ENCODE measurements at places on chromosomes 16 and 17.

- no peak for DNase-seq
Observed at GRCh38 chr17:60914078-60914477, 236.4 kb downstream of the BCAS3 start.

DNA sequence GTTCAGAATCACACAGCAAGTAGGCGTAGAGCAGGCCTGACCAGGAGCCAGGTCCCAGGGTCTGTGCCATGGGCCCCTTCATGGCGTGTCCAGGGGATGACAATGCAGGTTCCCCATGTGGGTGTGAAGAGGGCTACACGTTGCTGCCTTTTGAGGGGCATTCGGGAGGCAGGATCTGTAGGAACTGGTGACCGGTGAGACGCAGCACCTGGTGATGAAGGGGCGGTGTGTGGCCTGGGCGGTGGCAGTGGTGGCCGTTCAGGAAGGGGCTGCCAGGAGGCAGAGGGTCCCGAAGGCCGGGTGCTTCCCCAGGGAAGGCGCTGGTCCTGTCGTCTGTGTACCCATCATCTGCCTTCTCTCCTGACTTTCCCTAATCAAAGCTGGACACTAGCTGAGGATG, 34.6 kb downstream of the ZNF750 start:
- no peak for DNase-seq

DNA sequence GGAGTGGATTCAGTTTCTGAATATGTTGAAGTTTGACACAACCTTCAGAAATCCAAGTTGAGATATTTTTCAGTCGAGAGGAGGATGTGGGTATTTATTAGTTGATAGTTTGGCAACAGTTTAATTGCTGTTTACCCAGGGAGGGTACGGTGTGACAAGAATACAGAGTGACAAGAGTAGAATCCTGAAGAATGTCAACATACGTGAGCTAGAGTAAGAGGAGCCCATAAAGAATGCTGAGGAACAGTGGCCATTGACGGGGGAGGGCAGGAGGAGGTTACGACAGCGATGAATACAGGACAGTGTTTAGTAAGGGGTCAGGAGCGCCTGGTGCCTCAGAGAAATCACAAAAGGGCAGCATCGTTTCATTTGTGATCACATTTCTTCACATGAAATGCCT, 76.5 kb downstream of the AATF start:
- no peak for DNase-seq

- DNase-seq, result no peak
Observed at GRCh38 chr17:36151891-36152638, 24.4 kb downstream of the TBC1D3B start.

DNA sequence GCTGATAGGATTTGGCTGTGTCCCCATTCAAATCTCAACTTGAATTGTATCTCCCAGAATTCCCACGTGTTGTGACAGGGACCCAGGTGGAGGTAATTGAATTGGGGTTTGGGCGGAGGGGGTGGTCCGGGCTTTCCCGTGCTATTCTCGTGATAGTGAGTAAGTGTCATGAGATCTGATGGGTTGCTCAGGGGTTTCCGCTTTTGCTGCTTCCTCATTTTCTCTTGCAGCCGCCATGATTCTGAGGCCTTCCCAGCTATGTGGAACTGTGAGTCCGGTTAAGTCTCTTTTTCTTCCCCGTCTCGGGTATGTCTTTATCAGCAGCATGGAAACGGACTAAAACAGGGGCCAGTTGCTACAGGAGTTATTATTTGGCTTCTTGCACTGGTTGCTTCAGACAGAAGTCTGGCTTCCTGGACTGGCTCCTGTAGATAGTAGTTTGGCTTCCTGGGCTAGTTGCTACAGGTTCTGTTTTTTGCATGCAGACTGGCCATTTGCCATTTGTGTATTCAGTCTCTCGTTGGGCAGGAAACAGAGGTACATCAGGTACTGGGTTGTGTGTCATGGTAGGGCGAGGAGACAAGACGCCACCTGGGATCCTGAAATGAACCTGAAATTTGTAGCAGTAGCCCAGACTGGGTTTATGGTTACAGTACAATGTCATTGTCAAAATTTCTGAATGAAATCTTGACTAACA, 32.6 kb downstream of the CNTNAP4 start:
- no peak for DNase-seq

DNA sequence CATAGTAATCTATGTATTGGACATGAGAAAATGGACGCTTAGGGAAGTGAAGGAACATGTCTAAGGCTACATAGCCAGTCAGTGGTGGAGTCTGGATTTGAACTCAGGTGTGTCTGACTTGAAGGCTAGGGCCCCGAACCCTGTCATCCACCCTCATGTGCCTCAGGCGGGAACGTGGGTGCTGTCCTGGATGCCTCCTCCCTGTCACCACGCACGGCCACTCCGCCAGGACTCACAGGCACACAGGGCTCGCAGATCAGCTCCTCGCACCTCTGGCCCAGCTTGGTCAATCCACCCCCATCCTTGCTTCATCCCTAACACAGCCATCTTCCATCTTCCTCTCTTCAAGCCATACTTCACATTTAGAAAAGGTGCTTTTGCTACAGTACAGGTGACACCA, 154.7 kb downstream of the KCNJ12 start:
- no peak for DNase-seq

- DNase-seq, result peak; percentile 7
Observed at GRCh38 chr16:46885960-46886763, 2.0 kb downstream of the GPT2 start.

DNA sequence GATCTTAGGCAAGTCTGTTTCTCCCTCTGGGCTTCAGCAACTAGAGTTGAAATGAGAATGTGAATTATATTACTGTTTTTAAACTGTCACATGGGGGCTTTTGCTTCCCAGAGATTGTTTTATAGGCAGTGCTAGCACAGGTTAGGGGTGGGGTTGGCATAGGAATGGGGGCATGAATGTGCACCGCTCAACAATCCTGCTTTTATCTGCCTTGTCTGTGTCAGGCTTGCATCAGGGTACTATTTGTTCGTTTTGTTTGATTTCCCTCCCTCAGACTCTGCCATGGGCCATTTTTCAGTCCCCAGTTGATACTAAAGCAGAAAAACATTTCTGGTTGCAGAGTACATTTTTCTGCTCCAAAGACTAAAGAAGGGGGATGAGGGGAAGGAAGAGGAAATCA, 34.6 kb upstream of the IRX6 start:
- no peak for DNase-seq

DNA sequence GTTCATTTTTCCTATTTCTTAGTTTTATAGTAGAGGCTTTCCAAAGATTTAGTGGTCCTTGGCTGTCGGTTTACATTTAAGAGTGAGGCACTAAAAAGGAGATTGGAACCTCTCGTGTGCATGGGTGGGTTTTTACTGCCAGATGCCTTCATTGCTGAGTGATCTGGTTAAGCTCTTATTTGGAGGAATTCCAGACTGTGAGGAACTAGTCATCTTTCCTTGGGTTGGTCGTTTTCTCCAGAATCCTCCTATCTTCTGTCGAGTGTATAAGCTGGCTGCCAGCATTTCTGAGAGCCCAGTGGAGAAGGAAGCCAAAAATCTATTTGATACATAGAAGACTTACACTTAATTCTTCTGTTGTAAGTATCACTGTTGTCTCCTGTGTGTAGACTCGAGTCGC, 22.6 kb downstream of the IST1 start:
- no peak for DNase-seq

DNA sequence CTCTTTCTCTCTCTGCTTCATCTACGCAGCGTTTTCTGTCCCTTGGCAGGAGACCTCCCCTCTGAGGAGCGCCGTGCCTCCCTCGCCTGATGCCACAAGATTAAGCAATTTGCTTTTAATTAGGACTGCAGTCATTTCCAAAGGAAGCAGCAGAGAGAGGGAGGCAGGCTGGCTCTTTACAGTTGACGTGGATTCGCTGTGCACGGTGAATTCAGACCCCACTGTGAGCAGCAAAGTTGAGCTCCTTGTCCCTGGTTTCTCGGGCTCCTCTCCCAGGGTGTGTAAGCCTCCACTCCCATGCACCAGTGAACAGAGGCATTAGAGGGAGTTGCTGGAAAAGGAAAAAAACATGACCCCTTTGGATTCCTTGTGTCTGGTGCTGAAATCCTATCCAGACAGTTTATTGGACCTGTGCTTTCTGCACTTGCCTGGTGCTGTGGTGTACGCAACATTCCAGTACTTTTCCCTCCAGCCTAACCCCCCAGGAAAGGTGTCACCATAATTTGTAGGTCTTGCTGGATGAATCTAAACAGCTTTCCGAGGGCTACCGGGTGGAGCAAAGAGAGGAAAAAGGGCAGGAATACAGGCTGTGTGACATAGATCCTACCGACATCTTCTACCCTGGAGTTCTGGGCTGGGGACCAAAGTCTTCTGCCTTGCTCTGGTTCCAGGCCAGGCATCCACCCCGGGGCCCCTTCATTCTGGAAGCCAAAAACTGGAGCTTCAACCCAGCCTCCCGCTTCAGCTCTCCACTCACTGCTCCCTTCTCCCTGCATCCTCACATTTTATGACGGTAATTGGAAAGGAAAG, 171.0 kb downstream of the MAF start:
- DNase-seq, result no peak

- DNase-seq, result no peak
Observed at GRCh38 chr16:85365120-85365519, 248.0 kb upstream of the GSE1 start.

DNA sequence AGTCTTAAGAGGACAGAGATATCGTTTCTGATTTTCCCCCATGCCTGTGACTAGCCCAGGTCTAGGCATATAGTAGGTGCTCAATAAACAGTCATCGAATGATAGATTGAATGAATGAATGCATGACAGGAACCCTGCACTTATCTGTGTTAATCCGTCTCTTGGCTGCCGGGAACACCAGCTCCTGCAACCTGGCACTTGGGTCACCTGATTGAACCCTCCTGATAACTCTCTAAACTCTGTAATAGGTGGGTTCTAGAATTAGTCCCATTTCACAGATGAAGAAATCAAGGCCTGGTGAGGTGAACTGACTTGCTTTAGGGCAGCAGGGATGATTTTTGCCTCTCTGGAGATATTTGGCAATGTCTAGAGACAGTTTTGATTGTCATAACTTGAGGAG, 43.7 kb downstream of the ABCC1 start:
- DNase-seq, result no peak

DNA sequence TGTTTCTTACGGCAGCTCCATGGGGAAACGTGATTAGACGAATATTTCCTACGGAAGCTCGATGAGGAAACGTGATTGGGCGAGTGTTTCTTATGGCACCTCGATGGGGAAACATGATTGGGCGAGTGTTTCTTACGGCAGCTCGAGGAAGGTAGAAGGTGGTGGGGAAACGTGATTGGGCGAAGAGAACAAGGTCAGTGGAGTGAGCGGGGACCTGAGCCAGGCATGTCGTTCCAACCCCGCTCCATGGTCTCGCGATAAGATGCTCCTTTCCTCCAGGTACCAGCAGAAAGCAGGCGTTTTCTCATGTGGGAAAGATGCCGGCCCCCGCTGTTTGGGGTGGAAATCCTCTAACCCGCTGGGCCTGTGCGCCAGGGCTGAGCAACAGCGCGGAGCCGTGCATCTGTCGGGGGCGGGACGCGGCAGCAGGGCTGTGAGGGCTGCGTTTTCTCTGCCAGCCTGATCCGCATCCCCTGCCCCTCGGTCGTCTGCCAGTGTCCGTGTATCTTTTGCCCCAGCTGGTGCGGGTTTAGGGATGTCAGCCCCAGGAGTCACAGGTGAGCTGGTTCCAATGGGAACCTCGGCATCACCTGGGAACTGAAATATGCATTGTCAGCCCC, 25.6 kb upstream of the DOC2B start:
- no peak for DNase-seq

GRCh38 chr17:77691216-77692085, 267.1 kb upstream of the TNRC6C start:
- no peak for DNase-seq

DNA sequence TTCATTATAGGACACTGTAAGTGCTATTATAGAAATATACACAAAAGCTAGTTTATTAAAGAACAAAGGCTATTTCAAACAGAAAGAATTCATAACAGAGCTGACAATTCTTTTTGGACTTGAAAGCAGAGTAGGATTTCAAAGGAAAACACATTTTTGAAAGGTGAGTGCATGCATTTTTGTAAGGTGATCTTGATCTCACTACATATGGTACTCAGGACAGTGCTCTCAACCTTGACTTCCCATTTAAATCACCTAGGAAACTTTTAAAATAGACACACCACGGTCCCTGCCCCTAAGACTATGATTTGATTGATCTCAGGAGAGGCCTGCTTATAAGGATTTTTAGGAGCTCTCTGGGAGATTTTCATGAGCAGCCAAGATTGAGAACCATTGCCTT, 1362.0 kb downstream of the CDH8 start:
- DNase-seq, result no peak

DNA sequence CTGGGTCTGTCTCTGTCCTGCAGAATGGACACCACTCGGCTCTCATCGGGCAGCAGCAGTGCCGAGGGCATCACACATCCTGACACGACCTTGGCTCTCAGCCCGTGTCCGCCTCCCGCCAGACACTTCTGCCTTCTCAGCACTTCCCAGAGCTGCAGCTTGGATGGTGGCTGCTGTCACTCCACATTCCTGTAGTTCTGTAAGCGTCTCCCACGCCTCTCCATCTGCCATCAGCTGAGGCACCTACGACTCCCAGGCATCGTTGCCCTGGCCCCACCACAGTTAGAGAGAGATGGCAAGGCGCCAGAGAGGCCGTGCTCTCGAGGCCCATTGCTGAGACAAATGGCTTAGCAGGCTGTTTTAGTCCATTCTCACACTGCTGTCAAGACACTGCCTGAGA, 195.9 kb upstream of the CHMP6 start:
- no peak for DNase-seq

DNA sequence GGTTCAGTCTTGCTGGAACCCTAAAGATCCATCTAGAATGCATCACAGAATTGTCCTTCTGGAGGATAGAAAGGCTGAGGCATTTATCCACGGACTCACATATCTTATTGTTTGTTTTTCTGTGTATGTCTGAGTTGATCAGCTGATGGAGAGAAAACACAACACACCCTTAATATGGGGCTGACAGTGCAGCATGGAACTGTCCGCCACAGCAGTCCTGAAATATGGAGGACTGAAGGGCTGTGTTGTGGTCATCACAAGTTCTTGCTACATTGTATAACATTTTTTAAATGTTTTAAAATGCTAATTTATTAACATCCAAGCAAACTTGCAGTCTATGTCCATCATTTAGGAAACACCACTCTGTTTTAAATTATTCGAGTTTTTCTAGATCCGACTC, 448.9 kb upstream of the ERCC4 start:
- DNase-seq, result no peak

- peak; percentile 25 for DNase-seq
Observed at GRCh38 chr16:25372716-25373115, 115.1 kb upstream of the ZKSCAN2 start.

DNA sequence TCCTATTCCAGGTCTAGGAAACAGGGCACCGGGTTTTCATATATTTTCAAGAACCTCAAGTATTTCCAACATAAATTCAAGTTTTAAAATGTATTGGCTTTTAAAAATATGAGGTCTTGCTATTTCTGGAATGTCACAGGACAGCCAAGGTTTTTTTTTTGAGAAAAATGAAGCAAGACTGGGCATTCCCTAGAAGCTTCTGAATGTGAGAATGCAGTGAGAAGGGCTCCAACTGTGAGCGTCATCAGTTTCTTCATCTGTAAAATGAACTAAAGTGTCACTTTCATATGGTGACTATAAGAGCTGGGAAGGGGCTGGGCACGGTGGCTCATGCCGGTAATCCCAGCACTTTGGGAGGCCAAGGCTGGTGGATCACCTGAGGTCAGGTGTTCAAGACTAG, 455.8 kb upstream of the MAF start:
- no peak for DNase-seq

Measured in SK-MEL-5 (cell line).